ENCODE measurements at places on chromosomes 5 and 9.

DNA sequence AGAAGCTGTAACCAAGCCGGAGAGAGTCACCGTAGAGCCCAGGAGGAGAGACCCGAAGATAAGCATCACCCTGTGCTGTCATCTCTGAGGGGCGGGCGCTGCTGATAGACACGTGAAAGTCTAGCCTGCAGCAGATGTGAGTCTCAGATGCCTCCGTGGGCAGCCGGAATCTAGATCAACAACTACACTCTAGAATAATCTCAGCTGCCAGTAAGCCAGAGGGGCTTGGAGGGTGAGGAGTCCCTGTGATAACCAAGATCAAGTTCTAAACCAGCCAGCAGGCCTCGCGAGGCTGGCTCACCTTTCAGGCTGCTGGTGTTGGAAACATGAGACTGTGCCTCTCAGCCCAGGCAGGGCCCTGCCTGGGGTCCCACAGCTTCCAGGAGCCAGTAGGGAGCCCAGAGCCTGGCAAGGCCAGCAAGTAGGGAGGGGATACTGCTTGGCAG is 54.1 kb downstream of the DAPK1 start:
- no peak for DNase-seq

DNA sequence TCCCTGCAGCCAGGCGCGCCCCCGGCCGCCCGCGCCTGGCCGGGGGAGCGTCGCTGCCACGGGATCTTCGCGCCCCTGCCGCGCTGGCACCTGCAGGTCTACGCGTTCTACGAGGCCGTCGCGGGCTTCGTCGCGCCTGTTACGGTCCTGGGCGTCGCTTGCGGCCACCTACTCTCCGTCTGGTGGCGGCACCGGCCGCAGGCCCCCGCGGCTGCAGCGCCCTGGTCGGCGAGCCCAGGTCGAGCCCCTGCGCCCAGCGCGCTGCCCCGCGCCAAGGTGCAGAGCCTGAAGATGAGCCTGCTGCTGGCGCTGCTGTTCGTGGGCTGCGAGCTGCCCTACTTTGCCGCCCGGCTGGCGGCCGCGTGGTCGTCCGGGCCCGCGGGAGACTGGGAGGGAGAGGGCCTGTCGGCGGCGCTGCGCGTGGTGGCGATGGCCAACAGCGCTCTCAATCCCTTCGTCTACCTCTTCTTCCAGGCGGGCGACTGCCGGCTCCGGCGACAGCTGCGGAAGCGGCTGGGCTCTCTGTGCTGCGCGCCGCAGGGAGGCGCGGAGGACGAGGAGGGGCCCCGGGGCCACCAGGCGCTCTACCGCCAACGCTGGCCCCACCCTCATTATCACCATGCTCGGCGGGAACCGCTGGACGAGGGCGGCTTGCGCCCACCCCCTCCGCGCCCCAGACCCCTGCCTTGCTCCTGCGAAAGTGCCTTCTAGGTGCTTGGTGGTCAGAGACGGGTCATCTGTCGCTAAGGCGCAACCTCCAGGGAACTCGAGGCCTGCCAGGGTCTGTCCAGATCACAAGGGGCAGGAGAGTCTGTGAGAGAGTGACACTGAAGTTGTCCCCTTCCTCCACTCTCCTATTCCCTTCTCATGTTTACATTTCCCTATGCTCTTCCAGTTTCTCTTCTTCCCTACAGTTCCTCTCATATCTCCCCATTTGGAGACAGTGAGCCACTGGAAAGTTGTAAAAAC is 1.3 kb downstream of the GPR150 start:
- DNase-seq: peak; percentile 65

DNA sequence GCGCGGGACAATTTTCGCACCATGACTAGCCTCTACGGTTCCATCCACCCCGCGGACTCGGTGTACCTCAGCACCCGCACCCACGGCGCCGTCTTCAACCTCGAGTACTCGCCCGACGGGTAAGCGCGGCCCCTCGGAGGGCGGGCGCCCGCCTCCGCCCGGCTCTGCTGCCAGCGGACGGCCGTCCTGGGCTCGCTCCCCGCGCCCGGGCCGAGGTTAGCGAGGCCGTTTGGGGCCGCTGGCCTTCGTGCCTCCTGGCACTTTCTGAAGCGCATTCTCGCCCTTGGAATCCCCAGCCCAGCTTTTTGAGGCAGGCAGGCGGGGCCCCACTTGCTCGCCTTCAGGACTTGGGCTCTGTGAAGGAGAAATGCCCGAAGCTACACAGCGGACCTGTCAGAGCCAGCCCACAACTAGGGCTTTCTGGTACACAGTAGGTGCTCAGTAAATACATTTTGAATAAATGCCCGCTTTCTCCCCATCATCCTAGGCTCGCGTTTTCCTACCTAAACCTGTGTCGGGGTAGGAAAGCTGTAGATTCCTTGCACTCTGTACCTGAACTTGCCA is 772 bp downstream of the DCAF10 start:
- peak; percentile 60 for DNase-seq

GRCh38 chr5:150658699-150659265 is 2.3 kb upstream of the MYOZ3 start:
- no peak for DNase-seq

GRCh38 chr9:112104401-112104800 is 70.7 kb downstream of the SUSD1 start:
- no peak for DNase-seq

- DNase-seq: no peak
Measured at GRCh38 chr5:17378346-17378997, 119.6 kb upstream of the TAF11L2 start.

DNA sequence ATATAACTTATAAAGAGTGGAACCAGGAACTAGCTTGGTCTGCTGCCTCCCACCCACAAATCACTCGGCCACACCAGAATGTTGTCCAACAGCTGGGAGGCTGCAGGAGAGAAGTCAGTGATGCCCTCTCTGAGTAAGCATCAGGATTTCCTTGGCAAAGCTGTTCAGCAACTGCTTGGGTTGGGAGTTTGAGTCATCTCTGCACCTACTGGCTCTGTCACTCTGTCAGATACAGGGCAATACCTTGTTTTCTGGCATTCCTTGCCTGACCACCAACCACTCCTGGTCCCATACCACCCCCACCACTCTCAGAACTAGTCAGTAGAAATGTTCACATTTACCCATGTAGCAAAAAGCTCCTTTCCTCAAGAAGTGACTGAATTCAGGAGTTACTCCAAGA is 36.8 kb upstream of the GCNT4 start:
- DNase-seq: peak; percentile 59

DNA sequence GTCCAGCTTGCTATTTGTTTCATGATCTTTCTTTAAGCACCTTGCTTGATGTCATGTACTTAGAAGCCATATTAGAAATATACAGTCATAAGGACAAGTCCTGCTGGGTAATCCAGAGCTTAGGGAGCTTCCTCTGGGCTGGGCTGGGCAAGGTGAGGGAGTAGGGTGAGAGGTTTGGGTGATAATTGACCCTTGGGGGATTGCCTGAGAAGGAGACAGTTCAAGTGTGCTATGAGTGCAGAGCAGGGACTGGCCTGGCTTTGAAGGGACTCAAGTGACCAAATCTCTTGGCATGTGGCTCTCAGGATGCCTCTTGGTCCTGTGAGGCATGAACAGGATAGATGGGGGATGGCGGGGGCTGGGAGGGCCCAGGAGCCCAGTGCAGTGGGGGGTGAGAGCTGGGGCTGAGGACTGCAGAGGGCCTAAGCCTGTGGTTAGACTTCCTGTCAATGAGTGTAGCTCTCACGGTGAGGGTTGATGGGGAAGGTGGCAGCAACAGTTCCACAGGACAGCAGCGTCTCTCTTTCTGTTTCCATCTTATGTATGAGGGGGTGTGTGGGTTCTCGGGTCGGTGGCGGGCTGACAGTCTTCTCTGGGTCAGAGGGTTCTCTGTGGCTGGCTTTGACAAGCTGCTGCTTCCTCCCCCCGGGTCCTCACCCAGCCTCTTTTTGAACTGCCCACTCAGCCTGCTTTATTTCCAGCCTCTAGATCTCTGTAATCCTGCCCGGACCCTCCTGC is 53.5 kb downstream of the RGS3 start:
- DNase-seq: peak; percentile 85

DNA sequence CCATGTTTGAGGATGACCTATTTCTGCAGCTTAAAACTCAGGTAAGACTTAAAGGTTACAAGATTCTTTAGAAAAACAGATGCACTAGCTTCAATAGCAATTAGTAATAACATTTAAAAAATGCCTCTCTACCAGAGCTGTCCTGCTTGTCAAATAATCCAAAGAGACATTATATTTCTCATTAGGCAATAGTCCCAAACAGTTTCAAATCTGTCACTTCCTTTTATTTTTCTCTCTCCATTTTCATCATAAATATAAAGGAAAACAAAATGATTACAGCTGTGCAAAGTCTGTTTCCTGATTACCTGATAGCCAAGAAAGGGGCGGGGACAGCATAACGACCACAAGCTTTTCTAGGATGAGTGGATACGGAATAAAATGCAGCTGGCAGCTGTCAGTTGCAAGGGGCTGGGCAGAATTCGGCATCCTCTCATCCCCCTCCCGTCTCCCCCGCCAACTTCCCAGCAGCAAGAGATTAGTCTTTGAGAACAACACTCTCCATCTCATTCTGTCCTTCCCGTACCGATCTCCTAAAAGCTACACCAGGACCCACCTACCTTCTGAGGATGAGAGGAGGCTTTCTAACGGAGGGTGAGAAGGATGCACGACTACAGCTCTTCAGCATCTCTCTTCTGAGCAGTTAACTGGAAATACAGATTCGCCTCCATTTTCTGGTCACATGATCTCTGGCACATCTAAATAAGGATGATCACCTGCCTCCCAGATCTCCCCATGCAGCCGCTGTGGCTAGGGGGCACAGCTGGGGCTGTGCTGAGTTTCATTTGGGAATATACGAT is 72.5 kb upstream of the PCA3 start:
- no peak for DNase-seq

GRCh38 chr5:176424181-176424580 is 7.8 kb upstream of the CLTB start:
- DNase-seq: no peak

- no peak for DNase-seq
Measured at GRCh38 chr5:113255105-113255504, 179.7 kb downstream of the TSSK1B start.

DNA sequence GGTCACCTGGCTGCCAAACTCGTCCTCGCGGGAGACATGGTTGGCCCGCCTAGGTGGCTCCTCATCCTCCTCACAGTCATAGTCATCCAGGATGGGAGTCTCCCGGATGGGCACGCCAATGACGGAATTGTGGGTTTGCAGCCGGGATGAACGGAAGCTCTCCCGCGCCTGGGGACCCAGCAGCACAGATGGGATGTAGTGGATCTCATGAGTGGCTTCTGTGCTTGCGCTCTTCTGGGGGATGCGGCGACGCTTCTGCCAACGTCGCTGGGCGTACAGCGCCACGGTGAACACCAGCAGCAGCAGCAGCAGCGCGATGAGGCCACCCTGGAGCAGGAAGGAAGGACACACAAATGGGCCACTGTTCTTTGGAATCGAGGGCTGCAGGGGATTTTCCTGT is 200.4 kb downstream of the ASTN2 start:
- no peak for DNase-seq

DNA sequence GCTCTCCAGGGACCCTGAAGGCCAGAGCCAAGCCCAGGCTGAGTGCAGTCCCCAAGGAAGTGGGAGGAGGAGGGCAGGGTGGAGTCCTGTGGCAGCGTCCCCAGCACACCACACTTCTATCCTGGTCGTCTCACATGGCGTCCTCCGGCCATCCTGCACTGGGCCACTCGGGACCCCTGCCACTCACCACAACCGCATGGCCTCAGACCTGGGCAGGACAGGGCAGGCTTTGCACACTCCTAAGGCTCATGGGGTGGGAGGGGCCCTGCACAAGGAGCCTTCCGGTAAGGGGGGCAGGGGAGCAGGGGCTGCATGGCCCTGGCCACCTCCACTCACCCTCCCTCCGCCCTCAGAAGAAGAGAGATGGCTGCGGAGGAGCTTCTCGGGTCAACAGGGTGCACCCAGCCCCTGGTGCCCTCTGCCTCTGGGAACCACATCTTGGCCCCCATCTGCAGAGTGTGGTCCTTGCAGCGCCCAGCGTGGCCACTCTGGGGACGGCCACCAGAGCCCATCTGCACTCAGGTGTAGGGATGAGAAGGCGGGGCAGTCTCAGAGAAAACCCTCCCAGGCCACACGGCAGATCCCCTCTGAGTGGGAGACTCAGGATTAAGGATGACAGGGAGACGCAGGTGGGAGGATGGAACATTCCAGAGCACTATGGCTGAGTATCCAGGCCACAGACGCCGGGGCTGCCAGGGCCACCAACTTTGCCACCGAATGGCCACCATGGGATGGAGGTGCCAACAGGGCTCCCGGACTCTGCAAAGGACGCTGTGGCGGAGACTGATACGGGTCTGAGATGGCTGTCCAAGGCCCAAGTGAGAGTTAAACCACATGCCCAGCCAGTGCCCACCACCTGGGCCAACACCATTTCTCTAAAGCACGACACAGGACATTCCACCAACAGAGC is 7.6 kb downstream of the TPPP start:
- DNase-seq: peak; percentile 9

DNA sequence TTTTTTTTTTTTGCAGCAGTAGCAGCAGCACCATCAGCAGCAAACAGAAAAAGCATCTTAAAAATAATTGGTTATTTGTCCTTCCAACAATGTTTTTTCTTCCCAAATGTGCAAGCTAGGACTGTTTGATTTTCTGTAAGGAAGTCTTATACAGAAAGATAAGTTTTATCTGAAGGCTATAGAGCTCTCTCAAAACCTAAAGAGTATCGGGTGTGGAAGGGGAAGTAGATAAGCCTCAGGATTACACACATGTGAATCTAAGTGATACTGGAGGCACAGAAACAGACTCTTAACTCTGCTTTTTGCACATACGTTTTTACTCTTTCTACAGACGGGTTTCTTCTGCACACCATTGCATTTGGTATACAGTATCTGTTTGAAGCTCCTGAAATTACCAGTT is 184.4 kb upstream of the FTMT start:
- DNase-seq: no peak

GRCh38 chr5:16628376-16628775 is 11.6 kb upstream of the RETREG1 start:
- no peak for DNase-seq

- peak; percentile 53 for DNase-seq
Measured at GRCh38 chr5:132687995-132688394, 14.2 kb downstream of the IL4 start.

- no peak for DNase-seq
Measured at GRCh38 chr9:23581931-23582330, 244.1 kb downstream of the ELAVL2 start.

DNA sequence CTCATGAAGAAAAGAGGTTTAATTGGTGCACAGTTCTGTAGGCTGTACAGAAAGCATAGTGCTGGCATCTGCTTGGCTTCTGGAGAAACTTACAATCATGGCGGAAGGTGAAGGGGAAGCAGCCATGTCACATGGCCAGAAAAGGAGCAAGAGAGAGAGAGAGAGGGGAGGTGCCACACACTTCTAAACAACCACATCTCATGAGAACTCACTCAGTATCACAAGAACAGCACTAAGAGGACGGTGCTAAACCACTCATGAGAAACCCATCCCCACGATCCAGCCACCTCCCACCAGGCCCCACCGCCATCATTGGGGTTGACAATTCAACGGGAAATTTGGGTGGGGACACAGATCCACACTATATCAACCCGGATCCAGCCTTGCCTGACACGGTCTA is 28.8 kb upstream of the IER5L start:
- DNase-seq: no peak

- no peak for DNase-seq
Measured at GRCh38 chr9:100317706-100318105, 35.0 kb downstream of the TEX10 start.
